ENCODE measurements at places on chromosomes 5 and 9.

GRCh38 chr9:120507936-120508510, 71.9 kb downstream of the CDK5RAP2 start:
- DNase-seq = no peak

- no peak for DNase-seq
These were observed 116.1 kb upstream of the CXCL14 start for GRCh38 chr5:135694906-135695305.

DNA sequence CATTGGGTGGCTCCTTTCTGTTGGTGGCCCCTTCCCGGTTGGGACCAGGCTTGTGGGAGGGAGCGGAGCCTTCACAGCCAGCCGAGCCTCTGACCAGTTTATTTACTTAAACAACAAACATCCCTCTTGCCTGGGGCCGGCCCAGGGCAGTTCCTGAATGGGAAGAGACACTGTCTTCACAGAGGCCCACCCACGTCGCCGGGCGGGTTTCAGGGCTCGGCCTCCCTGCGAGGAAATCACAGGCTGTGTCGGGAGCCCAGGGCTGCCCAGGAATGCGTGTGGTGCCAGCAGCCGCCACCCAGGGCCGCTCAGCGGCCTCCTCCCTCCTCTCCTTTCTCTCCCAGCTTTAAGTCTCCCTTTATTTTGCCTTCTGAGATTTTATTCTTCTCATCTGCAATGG, 132.5 kb downstream of the HSD17B3 start:
- no peak for DNase-seq

DNA sequence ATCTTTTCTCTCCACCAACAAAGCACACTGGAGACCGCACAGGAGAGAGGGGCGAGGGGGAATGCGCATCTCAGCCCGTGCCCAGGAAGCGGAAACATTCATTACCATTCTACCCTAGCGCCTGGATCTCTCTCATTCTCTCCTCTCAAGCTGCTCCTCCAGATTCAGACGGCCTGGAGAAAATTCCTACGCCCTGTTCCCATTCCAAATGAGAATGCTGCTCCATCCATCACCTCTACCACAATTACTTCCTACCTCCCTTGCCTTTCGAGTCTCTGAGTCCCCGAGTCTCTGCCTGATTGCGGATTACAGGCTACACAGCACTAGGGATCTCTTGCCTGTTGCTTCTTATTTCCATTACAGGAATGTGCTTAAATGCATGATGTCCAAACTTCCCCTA, 6.7 kb downstream of the DDX31 start:
- no peak for DNase-seq

GRCh38 chr5:108953940-108954339, 206.2 kb downstream of the FER start:
- no peak for DNase-seq

DNA sequence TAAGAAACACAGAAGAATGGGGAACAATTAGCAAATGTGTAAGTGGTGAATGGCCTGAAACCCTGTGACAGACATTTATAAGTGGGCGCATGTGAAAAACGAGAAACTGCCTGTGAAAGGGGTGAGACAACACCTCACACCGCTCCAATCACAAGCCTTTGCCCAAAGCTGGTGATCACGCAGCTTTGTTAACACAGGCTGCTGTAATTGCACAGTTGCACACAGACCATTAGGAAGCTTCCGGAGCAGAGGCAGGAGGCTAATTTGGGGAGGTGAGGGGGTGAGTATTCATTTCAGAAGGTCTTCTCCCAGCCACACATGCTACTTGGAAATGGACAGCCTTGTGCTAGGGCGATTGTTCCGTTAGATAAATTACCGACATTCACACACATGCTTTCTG, 294.0 kb downstream of the MED10 start:
- no peak for DNase-seq

DNA sequence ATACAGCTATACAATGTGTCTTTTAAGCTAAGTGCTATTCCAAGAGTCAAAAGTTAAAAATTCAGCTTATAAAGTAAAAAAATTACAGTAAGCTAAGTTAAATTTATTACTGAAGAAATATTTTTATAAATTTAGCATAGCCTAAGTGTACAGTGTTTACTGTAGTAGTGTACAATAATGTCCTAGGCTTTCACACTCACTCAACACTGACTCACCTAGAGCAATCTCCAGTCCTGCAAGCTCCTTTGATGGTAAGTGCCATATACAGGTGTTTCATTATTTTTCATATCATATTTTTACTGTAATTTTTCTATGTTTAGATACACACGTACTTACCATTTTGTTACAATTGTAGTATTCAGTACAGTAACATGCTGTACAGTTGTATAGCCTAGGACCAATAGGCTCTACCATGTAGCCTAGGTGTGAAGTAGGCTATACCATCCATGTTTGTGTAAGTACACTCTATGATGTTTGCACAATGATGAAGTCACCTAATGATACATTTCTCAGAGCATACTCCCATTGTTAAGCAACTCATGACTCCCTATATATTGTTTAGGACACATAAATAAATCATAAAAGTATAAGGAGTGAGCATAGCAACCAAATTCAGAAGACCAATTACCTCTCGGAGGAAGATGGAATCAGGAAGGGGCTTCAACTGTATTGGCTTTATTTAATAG, 165.1 kb upstream of the SLC30A5 start:
- DNase-seq = no peak

GRCh38 chr5:34913072-34913471, 2.2 kb downstream of the RAD1 start:
- DNase-seq = no peak

DNA sequence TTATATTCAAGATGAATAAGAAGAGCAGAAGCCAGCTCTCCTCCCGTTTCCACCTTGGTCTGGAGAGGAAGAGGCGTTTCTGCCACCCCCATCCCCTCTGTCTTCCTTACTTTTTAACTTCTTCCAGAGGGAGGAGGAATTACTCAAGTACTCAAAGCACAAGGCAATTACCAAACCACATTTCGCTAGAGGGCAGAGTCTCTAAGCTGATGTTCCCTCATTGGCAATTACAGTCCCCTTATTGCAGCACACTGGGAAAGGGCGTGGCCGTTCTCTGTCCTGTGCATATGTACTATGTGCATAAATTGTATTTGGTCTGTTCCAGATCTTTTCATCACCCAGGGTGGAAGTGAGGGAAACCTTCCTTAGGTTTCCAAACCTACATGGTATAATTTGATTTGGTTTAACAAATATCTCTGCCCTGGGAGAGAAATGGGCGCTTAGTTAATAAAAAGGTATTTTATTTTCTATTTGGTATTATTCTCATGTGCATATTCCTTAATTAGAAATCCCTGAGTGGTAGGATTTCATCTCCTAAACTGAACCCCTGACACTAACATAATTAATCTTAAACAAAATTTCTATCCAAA, 29.8 kb upstream of the ALDOB start:
- DNase-seq = peak; percentile 84

DNA sequence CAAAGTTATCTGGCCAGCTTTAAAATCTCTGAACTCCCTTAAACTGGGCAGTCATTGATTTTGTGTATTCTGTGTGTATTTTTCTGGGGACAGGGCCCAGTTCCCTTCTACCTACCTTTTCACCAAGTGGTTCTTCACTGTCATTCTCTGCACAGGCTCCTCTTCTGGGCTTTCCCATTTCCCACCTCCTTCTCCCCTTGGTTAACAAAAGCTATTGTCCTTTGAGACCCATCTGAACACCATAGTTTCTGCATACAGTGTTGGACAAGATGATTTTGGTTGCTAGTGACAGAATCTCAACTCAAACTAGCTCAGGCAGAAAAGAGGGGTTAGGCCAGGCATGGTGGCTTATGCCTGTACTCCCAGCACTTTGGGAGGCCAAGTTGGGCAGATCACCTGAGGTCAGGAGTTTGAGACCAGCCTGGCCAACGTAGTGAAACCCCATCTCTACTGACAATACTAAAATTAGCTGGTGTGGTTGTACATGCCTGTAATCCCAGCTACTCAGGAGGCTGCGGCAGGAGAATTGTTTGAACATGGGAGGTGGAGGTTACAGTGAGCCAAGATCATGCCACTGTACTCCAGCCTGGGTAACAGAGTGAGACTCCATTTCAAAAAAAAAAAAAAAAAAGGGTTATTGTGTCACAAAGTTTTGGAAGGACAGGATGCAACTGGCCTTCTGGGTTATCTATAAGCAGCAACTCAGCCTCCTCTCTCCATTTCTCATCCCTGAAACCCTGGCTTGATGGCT, 31.0 kb upstream of the ANKRD34B start:
- no peak for DNase-seq

DNA sequence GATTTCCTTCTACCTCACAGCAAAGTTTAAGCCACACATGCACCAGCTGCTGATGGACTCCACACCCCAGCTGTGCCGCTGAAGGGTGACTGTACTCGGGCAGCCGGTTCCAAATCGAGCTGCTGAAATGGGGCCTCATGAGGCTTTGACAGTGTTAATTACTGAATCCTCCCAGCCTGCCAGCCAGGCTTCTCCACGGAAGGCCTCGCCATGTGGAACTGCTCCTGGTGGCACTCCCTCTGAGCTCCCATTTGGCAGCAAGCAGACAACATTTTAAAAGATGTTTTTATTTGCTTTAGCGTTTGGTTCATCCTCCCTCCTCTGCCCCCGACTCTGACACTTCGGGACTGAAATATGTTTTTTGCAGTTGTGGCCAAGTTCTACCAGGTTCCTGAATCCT, 479.4 kb upstream of the MPDZ start:
- DNase-seq = no peak

DNA sequence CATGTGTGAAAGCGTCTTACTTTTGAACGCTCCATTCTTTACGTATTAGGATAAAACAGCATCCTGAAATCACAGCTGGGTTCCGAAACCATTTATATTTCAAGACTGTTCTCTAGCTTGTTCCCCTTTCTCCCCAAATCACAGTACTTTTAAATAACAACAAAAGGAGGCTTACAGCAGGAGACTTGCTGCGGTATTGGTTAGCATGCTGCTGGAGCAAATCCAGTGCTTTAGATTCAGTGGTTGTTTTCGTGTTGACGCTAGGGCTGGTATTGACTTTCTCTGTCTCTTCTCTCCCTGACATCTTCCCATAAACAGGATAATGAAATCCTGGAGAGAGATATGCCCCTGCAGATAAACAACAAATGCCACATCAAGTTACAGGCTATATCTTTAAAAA, 103.1 kb downstream of the ZNF608 start:
- no peak for DNase-seq

DNA sequence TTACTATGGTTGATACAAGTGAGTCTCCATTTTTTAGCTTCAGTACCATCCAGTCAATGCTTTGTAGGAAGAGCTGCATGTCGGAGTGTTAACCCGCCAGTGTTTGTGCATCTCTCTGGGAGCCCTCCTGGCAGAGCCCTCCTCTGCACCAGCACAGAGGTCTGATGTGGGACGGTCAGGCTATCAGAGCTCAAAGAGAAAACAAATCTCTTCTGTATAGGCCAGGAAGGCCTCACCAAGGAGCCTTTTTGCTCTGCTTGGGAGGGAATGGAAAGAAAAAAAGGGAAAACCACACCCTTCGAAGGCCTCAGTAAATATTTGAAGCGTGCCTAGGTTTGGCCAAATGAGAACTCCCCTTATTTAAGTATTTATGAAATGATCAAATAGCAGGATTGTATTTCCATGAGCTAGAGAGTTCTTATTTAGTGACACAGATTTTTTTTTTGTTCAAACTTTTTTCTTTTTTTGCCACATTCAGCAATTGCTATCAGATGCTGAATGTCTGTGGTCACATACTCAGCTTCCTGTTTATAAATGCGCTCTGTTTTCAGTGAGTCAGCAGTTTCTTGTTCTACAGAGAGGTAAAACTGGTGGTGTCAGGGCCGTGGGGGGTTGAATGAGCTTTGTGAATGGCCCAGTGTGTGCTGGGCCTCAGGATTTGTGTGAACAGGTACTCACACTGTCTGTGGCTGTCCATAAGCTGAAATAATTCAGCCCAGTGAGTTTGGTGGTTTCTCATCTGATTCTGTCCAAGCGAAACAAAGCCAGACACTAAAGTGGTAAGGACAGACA, 226.6 kb downstream of the SNX18 start:
- peak; percentile 57 for DNase-seq

DNA sequence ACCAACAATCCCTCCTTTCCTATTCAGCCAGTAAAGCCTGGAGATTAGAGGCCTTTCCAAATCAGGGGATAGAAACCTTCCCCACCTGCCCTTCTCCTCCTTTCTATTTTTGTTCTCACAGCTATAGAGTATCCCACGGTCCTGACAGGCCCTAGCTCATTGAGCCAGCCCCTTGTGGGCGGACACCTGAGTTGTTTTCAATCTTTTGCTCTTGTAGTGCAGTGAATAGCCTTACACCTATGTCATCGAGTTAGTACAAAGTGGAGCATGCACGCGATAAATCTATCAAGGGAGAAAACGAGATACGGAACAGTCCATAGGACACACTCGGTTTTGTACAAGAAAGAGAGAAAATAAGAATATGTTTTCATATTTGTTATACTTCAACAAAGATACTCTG, 77.2 kb downstream of the TSPAN17 start:
- DNase-seq = no peak

DNA sequence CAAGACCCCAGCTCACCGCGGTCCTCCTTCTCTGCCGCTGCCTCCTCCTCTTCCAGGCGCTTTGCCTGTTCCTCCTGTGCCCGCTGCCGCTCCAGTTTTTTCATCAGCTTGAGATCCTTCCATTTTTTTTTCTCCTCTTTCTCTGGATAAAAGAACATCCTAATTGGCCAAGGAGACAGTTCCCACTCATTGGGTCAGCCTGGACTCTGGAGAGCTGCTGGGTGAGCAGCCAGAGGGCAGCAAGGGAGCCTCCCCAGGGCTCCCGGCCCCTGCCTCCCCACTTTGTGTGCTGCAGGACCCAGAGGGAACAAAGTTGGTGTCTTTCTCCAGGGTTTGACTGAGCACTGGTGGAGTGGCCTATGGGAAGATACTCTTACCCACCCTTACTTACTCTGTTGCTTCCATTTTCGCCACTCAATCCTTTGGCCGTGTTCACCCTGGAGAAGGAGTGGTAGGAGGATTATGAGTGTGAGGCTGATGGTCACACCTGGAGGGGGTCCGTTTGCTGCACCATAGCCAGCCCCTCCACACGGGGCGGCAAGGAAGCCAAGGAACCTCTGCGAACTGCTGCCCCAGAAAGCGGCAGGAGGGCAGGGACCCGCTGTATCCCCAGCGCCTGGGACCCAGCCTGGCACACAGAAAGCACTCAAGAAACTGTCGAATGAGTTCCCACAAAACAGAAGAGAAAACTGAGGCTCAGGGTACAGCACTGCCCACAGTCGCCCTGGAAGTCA, 708 bp downstream of the SPOUT1 start:
- no peak for DNase-seq

- no peak for DNase-seq
These were observed 72.3 kb downstream of the PAX5 start for GRCh38 chr9:36961561-36962325.

- no peak for DNase-seq
These were observed 16.3 kb upstream of the PLEKHG4B start for GRCh38 chr5:75331-76320.

DNA sequence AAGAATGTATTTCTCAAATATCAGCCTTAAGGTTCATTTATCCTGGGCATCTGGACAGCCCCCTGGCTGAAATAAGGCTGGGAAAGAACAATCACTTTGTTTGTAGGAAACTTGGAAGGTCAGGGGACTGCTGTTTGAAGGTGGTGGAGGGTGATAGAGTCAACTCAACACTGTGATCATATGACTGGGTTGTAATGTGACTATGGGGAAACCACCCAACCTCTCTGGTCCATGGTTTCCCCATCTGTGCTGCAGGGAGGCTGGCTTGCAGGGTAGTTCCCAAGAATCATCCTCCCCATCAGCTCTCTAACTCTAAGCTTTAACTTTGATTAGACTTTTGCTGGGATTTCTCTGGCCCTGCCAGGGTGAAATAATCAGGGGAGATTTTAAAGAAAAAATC, 10.0 kb downstream of the INSYN2B start:
- no peak for DNase-seq

GRCh38 chr5:140408750-140409241, 7.2 kb downstream of the ANKHD1 start:
- DNase-seq = peak; percentile 37

All from RWPE1 (cell line).